Inflammatory macrophage (primary cell): ENCODE measurements at places on chromosomes 1 and 21.

DNA sequence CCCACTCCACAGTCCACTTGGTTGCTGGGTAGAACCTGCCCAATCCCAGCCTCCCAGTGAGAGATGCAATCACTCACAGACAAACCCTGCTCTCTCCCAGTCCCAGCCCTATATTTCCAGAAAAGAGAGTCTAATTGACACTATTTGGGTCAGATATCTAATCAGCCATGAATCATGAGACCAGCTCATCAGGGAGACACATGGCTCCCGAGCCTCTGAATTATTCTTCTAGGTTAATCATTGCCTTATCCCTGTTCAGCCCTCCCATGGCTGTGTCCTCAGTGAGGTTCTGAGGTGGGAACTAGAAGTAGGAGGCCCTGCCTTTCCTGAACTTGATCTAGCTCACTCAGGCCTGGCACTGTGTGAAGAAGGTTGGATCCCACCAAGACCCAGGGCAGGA, 49.9 kb upstream of the ZC3H12A start:
- DNase-seq: no peak

DNA sequence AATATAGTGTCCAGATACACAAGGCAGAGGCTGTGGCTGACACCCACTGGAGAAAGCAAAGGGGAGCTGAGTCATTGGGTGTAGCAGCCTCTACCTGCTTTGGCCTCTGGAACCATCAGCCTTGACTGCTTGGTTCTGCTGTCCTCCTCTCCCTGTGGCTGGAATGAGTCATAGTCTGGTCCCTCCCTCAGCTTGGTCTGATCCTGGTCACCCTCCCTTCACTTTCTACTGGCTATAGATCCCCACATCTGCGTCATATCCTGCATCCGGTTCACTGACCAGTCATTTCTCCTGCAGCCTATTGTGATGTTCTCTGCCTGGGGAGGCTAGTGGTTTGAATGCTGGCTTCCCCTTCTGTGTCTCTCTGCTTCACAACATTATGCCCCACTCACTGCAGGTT, 372.8 kb upstream of the DAB1 start:
- no peak for DNase-seq

GRCh38 chr1:3312898-3313575, 141.4 kb upstream of the ARHGEF16 start:
- DNase-seq: peak; percentile 84

DNA sequence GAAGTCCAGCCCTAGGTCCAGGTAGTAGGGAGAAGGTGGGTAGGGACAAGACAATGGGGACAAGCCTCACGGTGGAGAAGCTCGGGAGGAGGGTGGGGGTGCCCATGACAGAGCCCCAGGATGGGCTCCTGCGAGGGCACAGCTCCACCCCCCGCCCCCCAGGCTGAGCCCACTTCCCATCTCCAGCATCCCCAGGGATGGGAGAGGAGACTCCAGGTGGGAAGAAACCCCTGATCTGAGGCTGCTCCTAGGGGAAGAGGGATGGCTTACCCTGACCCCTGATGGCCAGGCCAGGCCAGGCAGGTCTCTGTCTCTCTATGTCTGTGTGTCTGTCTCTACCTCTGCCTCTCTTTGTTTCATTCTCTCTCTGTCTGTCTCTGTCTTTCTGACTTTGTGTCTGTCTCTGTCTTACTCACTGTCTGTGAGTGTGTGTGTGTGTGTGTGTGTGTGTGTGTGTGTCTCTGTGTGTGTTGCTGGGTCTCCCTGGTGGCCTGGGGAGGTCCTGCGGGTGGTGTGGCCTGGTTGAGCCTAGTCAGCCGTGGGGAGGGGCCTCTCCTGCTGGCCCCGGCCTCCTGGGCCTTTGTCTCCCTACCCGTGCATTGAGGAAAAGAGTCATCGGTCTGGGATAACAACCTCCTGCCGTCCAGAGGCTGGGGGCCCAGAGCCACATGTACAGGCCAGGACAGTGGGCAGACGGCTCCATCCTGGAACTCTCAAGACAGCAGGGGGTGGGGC, 45.7 kb downstream of the WNT9A start:
- DNase-seq: no peak

- DNase-seq: no peak
These were observed 105.9 kb downstream of the LAMC2 start for GRCh38 chr1:183291802-183292514.

DNA sequence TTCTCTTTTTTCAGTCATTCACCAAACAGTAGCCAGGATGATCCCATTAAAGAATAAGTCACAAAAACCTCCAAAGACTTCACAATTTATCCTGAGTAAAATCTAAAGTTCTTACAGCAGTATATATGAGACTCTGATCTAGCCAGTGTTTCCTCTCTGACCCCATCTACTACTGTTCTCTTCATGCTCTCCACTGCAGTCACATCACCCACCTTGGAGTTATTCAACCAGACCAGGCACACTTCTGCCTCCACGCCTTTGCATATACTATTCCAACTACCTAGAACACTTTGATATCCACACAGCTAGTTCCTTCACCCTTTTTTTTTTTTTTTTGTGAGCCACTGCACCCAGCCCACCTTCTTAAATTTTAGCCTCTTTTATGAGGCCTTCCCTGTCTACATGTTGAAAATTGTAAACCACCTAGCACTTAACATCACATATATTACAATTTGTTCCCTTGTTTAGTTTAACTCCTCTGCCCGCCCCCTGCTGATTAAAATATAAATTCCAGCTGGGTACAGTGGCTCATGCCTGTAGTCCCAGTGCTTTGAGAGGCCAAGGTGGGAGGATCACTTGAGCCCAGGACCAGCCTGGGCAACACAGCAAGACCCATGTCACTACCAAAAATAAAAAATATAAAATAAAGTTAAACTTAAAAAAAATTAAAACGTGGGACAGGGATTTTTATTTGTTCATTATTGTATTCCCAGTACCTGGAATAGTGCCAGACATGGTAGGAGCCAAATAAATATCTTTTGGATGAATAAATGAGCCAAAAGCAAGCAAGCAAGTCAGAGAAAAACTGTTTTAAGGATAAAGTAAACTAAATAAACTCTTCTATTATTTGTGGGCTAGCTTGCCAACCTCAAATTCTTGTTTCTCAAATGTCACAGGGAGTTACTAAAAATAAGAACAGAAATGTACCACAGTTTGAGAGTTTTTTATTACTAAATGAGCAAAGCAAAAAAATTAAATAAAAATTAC, 35.2 kb upstream of the MUTYH start:
- DNase-seq: no peak

GRCh38 chr21:26844258-26845065, 747 bp downstream of the ADAMTS1 start:
- no peak for DNase-seq

DNA sequence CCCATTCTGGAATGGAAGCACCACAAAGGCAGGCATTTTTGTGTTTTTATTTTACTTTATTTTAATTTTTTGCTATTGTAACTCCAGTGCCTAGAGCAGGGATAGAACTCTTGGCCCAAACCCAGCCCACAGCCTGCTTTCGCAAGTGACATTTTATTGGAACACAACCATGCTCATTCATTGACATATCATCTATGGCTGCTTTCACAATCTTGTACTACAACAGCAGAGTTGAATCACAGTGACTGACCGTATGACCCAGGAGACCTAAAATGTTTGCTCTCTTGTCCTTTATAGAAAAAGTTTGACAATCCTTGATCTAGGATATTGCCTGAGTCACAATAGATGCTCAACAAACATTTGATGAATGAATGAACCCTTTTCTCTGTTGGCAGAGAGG, 83.9 kb upstream of the ATP1A1 start:
- DNase-seq: no peak

GRCh38 chr1:39980555-39981313, 25.8 kb downstream of the MFSD2A start:
- no peak for DNase-seq

GRCh38 chr1:27668808-27669723, 2.9 kb downstream of the IFI6 start:
- peak; percentile 51 for DNase-seq

DNA sequence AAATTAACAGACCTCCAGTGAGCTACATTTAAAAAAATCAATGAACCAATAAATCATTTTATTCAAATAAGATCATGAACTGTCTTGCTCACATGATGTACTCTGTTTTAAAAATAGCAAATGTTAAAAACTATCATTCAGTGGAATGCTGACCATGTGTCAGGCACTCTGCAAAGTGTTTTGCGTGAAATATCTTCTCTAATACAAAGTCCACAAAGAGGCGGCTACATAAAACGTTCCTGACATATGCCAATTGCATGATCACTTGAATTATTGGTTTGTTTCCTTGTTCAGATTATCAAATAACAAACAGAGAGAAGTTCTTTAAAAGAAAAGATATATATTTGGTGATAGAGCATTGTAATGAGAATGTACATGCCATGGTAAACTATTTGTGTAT, 10.7 kb downstream of the FMO2 start:
- no peak for DNase-seq

DNA sequence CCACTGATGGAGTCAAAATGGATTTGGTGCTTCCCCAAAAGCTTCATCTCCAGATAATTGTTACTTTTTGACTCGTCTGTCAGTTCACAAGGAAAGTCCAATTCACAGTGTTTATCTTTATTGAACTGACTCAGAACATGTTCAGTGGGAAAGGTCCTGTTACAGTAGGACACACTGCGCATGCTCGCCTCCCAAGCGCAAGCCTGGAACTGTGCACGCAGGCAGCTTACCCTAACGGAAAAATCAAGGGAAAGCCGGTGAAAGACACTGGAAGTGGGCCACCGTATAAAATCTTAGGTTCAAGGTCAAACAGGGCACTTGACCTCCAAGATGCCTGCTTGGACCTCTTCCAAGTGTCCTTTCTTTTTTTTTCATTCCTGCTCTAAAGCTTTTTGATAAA, 174.6 kb downstream of the USP25 start:
- DNase-seq: no peak

DNA sequence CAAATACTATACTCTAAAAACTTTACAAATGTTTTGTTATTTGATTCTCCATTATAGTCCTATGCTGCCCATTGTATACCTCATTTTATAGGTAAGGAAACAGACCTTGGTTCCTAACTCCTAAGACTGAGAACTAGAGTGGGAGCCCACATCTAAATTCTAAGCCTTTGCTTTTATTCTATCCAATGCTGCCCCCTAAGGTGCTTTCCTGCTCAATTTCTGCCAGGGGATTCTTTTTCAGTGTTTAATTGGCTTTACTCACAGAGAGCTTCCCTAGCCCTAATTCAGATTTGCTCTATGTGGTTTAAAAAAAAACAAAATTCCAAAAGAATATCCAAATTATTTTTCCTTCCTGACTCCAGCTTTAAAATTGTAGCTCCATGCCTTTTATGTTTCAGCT, 64.5 kb downstream of the KIF14 start:
- no peak for DNase-seq

DNA sequence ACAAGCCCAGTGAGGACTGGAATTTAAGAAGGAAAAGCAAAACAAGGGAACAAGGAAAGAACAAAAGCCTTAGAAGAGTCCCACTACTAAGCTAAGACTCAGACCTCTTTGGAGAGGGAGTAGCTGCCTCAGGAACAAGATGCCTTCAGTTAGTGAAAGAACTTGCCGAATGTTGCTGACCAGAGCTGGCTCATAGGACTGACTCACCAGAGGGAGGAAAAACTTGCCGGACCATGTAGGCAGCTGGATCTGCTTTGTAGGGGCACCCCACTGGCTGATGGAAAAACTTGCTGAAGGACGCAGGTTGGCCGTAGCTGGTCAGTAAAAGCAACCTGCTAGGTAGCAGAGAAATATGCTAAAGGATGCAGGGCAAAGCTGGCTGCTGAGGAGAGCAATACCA, 15.3 kb upstream of the ZSWIM5 start:
- DNase-seq: no peak

- no peak for DNase-seq
These were observed 302.8 kb upstream of the ADAMTS5 start for GRCh38 chr21:27269644-27270043.

DNA sequence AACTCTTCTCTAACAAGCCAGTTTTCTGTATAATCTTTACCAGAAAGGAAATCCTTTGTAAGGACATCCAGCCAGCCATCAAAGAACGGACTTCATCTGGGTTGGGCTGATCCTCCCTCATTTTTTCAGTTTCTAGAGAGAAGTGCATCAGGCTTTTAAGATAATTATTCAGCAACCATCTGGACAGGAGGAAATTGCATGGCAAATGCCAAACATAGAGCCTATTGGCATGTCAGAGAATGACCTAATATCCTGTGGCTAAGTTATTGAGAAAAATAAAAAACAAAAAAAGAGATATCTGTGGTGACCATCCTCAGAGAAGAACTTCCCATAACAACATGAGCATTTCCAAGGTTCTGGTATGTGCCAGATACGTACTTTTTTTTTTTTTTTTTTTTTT, 74.9 kb upstream of the BEND5 start:
- DNase-seq: peak; percentile 17

- no peak for DNase-seq
These were observed 565.2 kb downstream of the PTPRU start for GRCh38 chr1:29801561-29801973.

GRCh38 chr1:27413004-27413403, 20.6 kb downstream of the GPR3 start:
- no peak for DNase-seq

- DNase-seq: no peak
These were observed 47.7 kb downstream of the KCNK1 start for GRCh38 chr1:233661376-233662159.

- DNase-seq: no peak
These were observed 62.7 kb upstream of the ATP1B1 start for GRCh38 chr1:169043823-169044222.

DNA sequence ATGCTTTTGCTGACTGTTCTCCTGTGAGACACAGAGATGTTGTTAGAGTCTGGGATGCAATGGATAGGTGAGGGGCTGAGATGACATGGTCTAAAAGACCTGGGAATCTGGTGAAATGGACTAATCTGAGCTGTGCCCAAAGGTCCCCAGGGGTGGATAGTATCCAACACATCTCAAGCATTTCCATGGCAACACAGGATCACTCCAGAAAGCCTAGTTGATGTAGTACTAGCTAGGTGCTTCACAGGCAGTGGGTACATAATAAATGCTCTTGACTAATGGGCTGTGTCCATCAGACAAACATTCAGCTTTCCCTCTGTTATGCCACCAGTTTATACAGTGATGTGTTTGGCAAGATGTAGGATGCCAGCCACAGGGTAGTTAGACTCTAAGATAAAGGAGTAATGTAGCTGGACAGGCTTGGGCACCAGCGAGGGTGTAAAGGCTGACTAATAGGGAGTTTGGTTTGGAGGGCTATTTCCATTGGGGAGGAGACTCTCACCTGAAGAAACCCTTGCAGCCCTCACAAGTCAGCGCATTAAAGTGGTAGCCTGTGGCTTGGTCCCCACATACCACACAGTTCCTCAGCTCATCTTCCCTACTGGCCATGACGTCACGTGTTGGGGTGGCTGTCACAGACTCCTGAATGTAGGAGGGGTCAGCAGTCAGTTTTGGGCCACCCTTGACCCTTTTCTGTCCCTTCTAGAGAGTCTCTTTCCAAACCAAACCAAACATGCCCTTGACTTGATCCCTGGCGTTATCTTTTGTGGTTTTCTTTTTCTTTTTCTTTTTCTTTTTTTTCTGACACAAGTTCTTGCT, 1.8 kb downstream of the NR1I3 start:
- no peak for DNase-seq

DNA sequence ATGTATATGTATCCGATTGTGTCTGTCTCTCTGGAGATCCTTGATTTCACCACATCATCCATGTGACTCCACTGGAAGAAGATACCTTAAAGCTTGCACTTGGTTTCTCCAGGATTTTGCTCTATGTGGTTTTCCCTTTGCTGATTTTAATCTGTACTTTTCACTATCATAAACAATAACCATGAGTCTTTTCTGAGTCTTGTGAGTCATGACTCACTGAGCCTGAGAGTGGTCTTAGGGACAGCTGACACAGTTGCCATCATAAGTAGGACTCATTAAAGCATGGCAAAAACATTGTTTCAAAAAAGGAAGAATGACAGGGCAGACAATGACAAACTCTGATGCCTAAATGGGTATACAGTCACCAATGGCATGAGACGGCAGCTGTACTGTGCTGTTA, 226.2 kb downstream of the AKT3 start:
- no peak for DNase-seq
